GM12864 (cell line): ENCODE measurements at places on chromosomes 7 and 10.

GRCh38 chr7:150940431-150941102 is 37.6 kb downstream of the KCNH2 start:
- DNase-seq: no peak

- DNase-seq: no peak
Measured at GRCh38 chr7:5088906-5089305, 43.2 kb downstream of the RBAK start.

- no peak for DNase-seq
Measured at GRCh38 chr10:94591461-94592205, 46.0 kb downstream of the HELLS start.

DNA sequence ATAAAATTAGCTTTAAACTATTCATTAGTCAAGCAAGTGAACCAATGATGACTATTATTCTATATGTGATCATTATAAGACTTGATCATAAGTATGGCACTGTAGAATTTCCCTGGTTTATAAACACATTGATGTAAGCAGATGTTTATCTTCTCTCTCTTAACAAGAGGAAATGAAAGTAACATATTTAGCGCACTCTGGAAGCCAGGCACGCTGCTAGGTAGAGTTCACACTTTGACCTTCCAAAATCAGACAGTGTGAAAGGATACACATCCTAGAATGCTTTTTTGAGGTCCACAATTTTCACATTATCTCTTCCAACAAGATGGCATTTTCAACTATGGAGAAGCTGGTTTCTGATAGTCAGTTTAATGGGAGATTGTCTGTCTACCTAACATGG is 529.4 kb upstream of the IGFBP3 start:
- DNase-seq: no peak

DNA sequence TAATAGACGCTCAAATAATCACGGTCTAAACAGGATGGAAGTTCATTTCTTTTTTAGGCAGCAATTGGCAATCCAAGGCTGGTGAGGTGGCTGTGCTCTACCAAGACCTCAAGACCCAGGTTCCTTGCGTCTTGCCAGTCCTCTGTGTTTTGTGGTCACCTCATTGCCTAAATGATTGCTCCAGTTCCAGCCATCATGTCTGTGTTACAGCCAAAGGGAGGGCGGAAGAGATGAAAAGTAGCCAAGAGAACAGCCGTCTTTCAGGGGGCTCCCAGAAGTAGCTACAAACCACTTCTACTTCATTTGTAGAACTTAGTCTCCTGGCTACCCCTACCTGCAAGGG is 19.2 kb upstream of the C10orf67 start:
- DNase-seq: no peak

GRCh38 chr7:28674359-28674782 is 262.1 kb downstream of the CREB5 start:
- no peak for DNase-seq

GRCh38 chr7:111605246-111605645 is 43.0 kb upstream of the IMMP2L start:
- DNase-seq: no peak

GRCh38 chr10:61385231-61386001 is 67.8 kb downstream of the TMEM26 start:
- DNase-seq: no peak

DNA sequence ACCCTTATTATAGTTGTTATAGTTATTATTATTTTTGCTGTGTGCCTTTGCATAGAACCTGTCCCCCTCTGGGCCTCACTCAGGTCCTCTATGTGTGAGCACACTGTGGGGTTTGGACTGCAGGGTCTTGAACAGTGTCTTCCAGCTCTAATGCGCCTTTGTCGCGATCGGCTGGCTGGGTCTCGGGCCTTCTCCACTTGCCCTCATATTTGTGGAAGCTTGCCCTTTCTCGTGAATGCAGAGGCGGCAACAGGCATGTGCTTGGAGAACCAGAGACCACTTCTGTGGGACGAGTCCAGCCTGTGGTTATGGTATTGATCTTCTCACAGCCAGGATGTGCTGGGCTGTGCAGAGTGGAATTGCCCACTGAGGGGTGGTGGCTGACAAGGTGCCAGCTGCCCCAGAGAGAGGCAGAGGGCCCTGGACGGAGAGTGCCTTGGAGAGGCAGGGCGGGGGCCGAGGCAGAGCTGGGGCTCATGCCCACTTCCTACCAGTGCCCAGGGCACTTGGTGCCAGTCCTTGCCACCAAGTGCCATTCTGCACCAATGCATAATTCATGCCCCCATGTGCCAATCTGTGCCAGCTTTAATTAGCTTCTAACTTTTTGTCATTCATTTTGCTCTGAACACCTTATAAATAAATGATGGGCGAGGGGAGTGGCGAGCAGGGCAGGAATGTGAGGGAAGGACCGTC is 6.8 kb upstream of the CDH23 start:
- no peak for DNase-seq

GRCh38 chr7:123692471-123692877 is 36.8 kb downstream of the LMOD2 start:
- no peak for DNase-seq

GRCh38 chr10:79221110-79222051 is 125.9 kb upstream of the PPIF start:
- no peak for DNase-seq
